Cortex of kidney (tissue), 1 donor: ENCODE measurements at places on chromosomes 5 and 9.

DNA sequence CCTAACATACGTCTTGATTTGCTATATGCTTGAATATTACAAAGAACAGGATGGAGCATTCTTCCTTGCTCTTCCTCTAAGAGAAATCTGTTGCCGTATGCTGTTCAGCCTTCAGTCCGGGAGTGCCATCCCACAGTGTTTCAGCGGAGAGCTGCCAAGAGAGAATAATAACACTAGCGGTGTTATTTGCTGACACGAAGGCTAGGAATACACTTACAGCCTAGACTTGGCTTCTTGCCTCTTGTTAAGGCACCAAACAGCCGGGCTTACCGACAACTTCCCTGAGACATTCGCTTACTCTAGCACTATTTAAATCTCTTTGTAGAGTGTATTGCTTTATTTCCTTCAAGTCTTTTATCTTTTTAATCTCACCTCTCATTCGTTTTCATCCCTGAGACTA lies 31.4 kb downstream of the KCTD16 start:
- DNase-seq, result no peak

GRCh38 chr5:116738615-116739261 lies 164.1 kb upstream of the SEMA6A start:
- no peak for DNase-seq

DNA sequence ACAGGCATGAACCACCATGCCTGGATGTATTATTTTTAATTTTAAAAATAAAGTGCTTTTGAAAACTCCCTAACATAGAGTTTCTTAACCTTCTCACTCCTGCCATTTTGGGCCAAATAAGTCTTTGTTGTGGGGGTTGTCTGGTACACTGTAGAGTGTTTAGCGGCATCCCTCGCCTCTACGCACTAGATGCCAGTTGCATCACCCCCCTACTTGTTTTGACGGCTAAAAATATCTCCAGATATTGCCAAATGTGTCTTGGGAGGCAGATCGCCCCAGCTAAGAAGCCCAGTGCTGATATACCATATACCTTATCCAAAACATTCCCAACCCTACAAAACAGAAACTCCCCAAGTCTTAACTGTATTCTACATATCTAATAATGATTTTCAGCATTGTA lies 54.6 kb downstream of the SCAI start:
- no peak for DNase-seq

- no peak for DNase-seq
Measured at GRCh38 chr9:28121366-28121765, 548.1 kb upstream of the C9orf72 start.

- DNase-seq, result no peak
Measured at GRCh38 chr5:110104726-110105669, 415.3 kb downstream of the MAN2A1 start.

- no peak for DNase-seq
Measured at GRCh38 chr5:78526049-78526525, 122.5 kb downstream of the LHFPL2 start.

DNA sequence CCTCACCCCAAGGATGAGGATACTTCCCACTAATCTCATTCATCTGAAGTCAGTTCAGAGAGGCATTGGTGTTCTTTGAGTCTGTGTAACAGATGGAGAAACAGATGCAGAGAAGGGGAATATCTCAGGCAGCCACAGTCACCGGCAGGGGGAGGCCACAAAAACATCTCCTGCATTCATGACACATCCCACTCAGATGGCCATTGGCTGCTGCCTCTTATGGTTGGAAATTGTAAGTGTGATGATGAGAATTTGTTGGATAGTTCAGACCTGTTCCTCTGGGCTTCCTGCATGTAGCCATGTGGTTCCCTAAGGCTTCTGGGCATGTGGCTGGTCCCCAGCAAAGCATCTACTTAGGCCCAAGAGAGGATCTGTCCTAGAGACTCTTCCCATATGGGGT lies 45.9 kb upstream of the GABRP start:
- DNase-seq, result no peak

- DNase-seq, result no peak
Measured at GRCh38 chr9:137323531-137324331, 21.7 kb upstream of the NRARP start.

- DNase-seq, result no peak
Measured at GRCh38 chr5:138946831-138947560, 71.9 kb upstream of the LRRTM2 start.

DNA sequence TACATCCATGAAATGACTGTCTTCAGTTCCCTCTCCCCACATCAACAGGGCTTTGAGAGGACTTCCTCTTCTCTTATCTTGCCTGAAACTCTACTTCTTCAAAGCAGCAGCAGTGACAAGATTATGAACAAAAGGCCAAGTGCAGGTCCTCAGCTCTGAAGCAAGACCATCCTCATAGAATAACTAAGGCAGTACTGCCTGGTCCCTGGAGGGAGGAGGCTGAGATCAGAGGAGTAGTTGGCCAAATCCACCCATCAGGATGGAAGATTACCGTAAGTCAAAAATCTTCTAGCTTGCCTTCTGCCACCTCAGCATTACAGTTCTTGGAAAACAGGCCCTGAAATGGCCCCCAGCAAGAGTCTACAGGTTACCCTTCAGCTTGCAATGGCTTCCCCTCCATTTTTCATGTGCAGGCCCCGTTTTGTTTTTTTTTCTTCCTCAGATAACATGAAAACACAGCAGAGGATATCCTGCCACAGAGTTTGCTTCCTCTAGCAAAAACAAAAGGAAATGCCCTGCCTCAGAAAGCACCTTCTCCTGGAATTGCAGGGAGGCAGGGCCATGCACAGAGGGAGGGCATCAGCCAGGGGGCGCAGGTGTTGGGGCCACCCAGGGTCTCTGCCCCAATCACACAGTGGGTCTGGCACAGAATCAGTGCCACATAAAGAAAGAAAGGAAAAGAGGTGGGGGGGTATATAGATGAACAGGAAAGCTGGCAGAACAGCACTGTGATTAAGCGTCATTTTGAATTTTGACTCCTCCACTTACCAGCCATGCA lies 40.0 kb downstream of the KLHL3 start:
- DNase-seq, result no peak

GRCh38 chr5:98299435-98299834 lies 474.0 kb upstream of the RGMB start:
- no peak for DNase-seq

DNA sequence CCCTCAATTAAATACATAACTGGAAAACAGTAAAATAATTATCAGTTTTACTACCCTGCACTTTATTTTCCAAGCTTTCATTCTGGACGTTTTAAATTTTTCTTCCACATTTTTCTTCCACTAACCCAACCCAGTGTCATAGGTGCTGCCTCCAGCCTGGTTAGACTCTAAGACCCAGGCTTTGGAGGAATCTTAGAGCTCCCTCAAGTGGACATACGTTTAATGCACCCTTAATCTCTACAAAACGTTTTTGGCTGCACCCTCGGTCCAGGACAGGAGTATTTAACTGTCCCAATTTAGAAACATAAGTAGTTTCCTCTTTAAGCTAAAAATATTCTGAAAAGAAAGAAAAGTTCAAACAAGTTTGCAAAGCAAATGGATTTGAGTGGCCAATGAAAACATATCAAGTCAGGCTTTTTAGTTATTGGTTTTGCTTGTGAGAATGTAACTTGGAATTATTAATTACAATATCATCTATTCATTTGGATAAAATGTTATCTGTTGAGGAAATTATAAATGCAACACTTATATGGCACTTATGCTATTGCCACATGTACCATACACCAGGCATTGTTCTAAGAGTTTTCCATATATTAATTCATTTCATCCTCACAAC lies 38.9 kb downstream of the CDH6 start:
- DNase-seq, result no peak

- no peak for DNase-seq
Measured at GRCh38 chr9:88712484-88712883, 177.5 kb downstream of the NXNL2 start.

DNA sequence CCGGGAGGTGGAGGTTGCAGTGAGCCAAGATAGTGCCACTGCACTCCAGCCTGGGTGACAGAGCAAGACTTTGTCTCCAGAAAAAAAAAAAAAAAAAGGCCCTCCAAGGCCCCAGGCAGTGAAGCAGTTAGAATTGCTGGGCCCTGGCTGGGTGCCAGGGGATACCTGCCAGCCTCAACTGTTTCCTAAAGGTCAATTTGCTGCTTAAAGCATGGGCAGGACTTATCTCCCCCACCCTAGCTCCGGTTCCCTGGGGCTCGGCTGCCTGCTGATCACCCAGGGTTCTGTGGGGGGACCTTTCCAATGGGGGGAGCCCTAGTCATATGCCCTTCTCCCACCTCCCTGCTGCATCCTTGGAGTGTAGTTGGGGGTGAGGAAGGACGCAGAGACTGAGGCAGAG lies 25.7 kb downstream of the NCS1 start:
- DNase-seq, result no peak

GRCh38 chr9:2495221-2496005 lies 126.2 kb upstream of the VLDLR start:
- DNase-seq, result no peak

- no peak for DNase-seq
Measured at GRCh38 chr9:3441197-3441816, 84.5 kb downstream of the RFX3 start.

- DNase-seq, result no peak
Measured at GRCh38 chr5:129125819-129126218, 31.3 kb downstream of the ISOC1 start.

GRCh38 chr9:113978725-113979342 lies 99.3 kb downstream of the AMBP start:
- no peak for DNase-seq

- no peak for DNase-seq
Measured at GRCh38 chr5:170097934-170098333, 7.8 kb upstream of the FOXI1 start.

- DNase-seq, result no peak
Measured at GRCh38 chr9:22650946-22651345, 204.3 kb downstream of the DMRTA1 start.

DNA sequence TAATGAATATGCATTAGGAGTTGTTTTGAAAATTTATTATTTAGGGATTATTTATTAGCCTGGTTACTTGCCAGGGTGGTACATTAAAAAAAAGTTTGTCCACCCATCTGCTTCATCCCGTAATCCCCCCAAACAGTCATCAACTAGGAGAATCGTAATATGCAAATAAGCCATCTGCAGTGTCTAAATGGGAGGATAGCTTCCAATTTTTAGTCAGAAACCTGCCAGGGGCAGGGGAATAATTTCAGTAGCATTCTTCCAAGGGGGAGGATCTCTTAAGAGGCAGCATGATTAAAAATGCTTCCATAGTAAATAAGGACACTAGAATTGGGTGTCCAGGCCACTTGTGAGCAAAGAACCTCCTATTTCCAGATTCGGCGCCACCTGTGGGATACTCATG lies 43.3 kb downstream of the SH3GL2 start:
- no peak for DNase-seq

GRCh38 chr5:59428391-59428790 lies 465.1 kb downstream of the PDE4D start:
- DNase-seq, result no peak

DNA sequence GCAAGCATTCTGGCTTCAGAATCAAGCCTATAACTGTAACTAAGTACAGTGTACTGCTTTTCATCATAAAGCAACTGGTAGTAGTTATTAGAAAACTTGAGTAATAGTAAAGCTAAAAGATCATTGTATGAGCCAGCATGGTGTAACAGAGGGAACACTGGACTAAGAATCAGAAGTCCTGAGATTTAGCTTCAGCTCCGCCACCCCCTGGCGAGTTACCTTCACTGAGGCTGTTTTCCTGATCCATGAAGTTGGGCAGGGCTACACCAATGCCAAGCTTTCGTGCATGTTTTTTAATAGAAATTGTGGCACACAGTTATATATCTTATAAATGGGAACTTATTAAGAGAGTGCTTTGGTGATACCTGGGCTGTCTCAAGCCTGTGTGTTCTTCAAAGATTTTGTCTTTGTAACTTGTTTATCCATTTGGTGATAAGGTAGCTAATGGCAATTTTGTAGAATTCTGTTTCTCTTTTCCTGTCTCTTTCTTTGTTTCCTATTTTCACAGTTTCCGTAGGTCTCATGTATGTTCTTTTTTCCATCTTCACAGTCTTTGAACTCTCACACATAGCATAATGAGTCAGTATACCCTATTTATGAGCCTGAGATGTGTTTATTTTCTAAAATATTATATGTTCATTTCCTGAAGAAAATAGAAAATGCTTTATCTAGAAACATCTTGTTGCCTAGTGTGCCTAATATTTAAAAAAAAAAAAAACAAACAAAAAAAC lies 102.3 kb downstream of the GDNF start:
- no peak for DNase-seq

- no peak for DNase-seq
Measured at GRCh38 chr9:10957878-10958277, 345.1 kb upstream of the PTPRD start.

GRCh38 chr5:60208716-60209115 lies 315.2 kb upstream of the PDE4D start:
- DNase-seq, result no peak

- no peak for DNase-seq
Measured at GRCh38 chr9:34428325-34428958, 29.9 kb downstream of the FAM219A start.

DNA sequence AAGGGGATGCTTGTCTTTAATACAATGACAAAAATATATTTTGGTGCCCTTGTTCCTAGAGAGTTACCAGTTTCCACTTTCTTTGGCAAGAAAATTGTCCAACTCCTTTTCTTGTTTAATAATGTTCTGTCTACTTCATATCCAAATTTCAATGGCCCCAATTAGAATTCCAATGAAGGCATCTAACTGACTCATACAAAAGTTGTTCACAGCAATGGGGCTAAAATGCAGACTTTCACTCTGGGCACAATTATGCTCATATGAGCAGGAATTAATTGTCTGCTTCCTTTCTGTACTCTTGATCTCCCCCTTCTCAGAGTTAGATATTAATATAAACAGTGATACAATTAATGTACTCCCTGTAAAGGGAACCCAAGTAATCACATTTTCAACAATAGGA lies 42.1 kb upstream of the ZNF622 start:
- no peak for DNase-seq

DNA sequence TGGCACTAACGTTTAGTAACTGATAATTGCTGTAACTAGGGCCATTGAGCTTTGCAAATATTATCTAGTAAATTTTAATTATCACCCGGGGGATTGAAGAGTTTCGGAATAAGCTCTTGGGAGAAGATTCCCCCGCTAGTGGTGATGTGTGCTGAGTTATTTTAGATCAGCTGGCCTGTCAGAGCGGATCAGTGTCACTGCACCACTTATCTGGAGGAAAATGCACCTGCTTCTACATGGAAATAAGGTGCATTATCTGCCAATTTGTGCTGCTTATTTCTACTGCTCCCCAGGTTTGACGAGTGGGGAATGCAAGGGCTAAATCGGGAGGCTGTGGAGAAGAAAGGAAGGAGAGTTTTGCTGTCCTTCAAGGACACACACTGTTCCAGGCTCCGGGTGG lies 518.6 kb downstream of the TLE4 start:
- no peak for DNase-seq

GRCh38 chr5:111853748-111854147 lies 96.8 kb upstream of the NREP start:
- DNase-seq, result no peak

- no peak for DNase-seq
Measured at GRCh38 chr9:105039175-105039799, 111.3 kb upstream of the ABCA1 start.

- no peak for DNase-seq
Measured at GRCh38 chr9:12670006-12670405, 23.2 kb upstream of the TYRP1 start.
